ENCODE measurements at places on chromosomes 3 and 15. TPM values are rescaled to one million over a fixed set of nuclear protein-coding genes. Genes with fewer than 3 reads are reported as not detected.

The DLEC1 gene
- 0.16 TPM for polyA plus RNA-seq

The ERC2 gene
- not detected for polyA plus RNA-seq

- H3K27ac ChIP-seq = peak overlapping the region; percentile 95
- no peaks in the 10 kb centered on the region for H3K36me3 ChIP-seq
- peaks cover 90% of the 10 kb centered on the region for H3K4me1 ChIP-seq
- peaks cover 7% of the 10 kb centered on the region for H3K27me3 ChIP-seq
Measured at GRCh38 chr3:195546130-195546560, 3.0 kb upstream of the PPP1R2 start.

GRCh38 chr3:106578911-106579310, 710.1 kb upstream of the CBLB start:
- no peak overlapping the region for H3K4me3 ChIP-seq
- no peaks in the 10 kb centered on the region for H3K4me1 ChIP-seq
- no peak for DNase-seq
- H3K36me3 ChIP-seq = peaks cover 4% of the 10 kb centered on the region
- peaks cover 2% of the 10 kb centered on the region for H3K27me3 ChIP-seq
- H3K27ac ChIP-seq = no peak overlapping the region

The SAMD7 gene
- polyA plus RNA-seq = not detected

The PIGZ gene
- 1.6 TPM for polyA plus RNA-seq

The ZNF662 gene
- polyA plus RNA-seq = 0.16 TPM

DNA sequence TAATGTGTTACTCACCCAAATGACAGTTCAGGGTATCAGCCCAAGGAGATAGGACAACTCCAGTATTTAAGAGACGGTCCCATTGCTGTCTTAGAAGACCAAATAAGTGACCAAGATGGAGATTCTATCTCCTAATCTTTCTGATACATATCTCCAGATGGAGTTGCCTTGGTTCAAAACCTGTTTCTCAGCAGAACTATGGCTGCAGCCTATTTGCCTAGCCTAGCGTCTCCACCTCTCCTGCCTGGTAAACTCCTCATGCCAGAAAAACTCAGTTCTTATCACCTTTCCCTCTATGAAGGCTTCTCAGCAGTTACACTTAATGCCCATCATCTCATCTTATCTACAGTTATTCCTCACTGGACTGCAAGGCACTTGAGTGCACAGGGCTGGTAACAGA, 1.2 kb upstream of the CSPG5 start:
- no peak overlapping the region for H3K27ac ChIP-seq
- no peaks in the 10 kb centered on the region for H3K36me3 ChIP-seq
- H3K4me1 ChIP-seq = peaks cover 9% of the 10 kb centered on the region
- H3K27me3 ChIP-seq = peaks cover 1% of the 10 kb centered on the region

The PRSS50 gene
- polyA plus RNA-seq = not detected

The SPTBN5 gene
- polyA plus RNA-seq = not detected

DNA sequence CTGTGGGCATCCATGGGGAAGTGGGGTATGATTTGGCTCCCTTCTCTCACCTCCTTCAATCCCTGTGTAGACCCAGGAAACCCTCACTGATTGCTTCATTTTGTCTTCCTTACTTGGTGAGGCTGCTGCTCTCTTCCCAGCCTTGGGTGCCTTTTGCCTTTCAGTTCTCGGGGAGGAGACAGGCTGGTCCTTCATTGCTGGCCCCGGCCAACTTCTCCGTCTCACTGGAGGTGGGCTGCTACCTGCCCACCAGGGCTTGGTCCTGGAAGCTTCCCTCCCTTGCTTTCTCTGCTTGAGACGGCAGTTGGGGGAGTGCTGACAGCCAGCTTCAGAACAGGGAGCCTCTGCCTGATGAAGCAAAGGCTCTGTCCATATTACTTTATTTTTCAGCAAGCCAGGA, 4.7 kb downstream of the FOXL2 start:
- peaks cover 45% of the 10 kb centered on the region for H3K4me1 ChIP-seq
- H3K27ac ChIP-seq = no peak overlapping the region
- no peak for DNase-seq
- H3K36me3 ChIP-seq = peaks cover 3% of the 10 kb centered on the region
- H3K4me3 ChIP-seq = no peak overlapping the region

The CEMIP gene
- polyA plus RNA-seq = not detected

DNA sequence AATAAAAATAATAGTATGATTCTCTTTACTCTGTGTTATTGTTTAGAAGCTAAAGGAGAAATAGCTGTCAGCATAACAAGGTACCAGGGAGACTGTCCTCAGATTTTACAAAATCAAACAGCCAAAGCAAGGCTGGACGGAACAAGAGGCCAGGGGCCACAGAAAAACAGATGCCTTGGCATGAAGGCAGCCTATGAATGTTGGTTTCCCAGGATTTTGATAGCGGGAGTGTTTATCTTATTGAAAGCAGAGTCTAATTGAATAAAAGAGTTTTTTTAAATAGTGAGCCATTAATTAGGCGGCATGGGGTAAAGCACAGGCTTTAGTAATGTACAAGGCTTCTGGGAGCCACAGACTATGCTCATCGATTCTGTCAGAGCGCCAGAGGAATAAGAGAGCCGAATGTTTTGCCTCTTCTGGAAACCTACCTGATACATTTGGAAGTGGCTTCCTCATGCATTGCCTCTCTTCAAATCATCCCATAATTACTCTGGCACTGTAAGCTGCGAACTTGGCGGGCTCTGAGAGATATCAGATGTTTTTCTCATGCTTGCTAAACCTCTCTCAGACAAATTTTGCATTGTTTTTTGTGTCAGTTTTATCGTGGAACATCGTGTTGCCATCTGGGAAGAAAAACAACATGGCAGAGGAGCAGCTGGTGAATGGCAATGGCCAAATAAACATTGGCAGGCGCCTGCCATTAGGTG, 30.4 kb upstream of the TMCO5A start:
- no peaks in the 10 kb centered on the region for H3K36me3 ChIP-seq
- H3K4me1 ChIP-seq = no peaks in the 10 kb centered on the region
- DNase-seq = no peak
- no peak overlapping the region for H3K4me3 ChIP-seq
- no peaks in the 10 kb centered on the region for H3K27me3 ChIP-seq

- H3K36me3 ChIP-seq = no peaks in the 10 kb centered on the region
- no peaks in the 10 kb centered on the region for H3K4me1 ChIP-seq
- H3K4me3 ChIP-seq = no peak overlapping the region
- H3K27me3 ChIP-seq = no peaks in the 10 kb centered on the region
- no peak for DNase-seq
- no peak overlapping the region for H3K27ac ChIP-seq
Measured at GRCh38 chr3:84943379-84943778, 15.4 kb upstream of the CADM2 start.

GRCh38 chr3:24110051-24110450, 165.0 kb downstream of the NR1D2 start:
- no peak for DNase-seq
- H3K4me3 ChIP-seq = no peak overlapping the region
- no peaks in the 10 kb centered on the region for H3K4me1 ChIP-seq

DNA sequence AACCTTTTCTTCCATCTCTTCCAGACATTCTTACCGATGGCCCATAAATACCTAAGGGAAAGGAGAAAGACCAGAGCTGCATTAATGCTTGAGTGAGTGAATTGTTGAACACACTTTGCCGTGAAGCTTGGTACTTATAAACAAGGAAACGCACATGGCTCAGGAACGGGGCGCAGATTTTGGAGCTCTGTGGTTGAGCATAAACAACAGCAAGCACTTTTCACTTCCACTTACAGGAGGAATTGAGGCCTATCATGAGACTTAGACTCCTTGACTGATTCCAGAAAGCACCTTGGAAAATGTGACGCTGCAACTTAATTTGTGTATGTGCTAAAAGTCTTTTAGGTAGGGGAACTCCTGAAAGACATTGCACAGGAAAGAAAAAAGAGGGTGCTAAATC, 197.5 kb upstream of the FEZF2 start:
- no peaks in the 10 kb centered on the region for H3K36me3 ChIP-seq
- no peak overlapping the region for H3K4me3 ChIP-seq
- no peak overlapping the region for H3K27ac ChIP-seq
- H3K4me1 ChIP-seq = no peaks in the 10 kb centered on the region

DNA sequence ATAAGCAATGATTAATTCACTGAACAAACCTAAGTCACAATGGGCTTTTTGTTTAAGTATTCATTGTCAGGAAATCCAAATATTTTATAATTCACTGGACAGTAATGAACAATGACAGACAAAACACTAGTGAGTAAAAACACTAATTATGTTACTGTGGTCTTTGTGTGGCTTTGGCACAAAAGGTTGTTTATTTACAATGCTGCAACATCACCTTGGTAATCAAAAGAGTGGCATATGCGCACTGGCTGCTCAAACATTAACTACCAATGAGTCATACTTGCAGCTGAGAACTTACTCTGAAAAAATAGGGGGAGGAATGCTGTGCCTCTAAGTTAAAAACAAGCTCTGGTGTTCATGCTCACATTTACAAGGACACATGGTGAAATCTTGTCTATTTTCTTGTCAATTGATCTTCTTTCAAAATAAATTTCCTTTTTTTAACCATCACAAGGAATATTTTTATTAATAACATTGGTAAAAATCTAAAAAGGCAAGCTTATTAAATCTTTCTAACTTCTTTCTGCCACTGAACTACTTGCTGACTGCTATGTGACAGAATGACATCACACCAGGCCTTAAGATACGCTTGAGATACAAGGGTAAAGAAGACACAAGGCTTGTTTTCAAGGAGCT, 85.2 kb upstream of the PPIB start:
- no peaks in the 10 kb centered on the region for H3K27me3 ChIP-seq
- H3K4me3 ChIP-seq = no peak overlapping the region
- peak overlapping the region; percentile 70 for H3K27ac ChIP-seq
- H3K36me3 ChIP-seq = no peaks in the 10 kb centered on the region
- DNase-seq = peak; percentile 57

- peaks cover 4% of the 10 kb centered on the region for H3K36me3 ChIP-seq
- no peaks in the 10 kb centered on the region for H3K27me3 ChIP-seq
- H3K4me1 ChIP-seq = no peaks in the 10 kb centered on the region
- no peak overlapping the region for H3K4me3 ChIP-seq
- no peak for DNase-seq
Measured at GRCh38 chr3:176075046-176075445, 1122.2 kb downstream of the TBL1XR1 start.

The SIDT1 gene
- polyA plus RNA-seq = 11.8 TPM

- H3K4me3 ChIP-seq = no peak overlapping the region
- H3K27ac ChIP-seq = no peak overlapping the region
- no peaks in the 10 kb centered on the region for H3K4me1 ChIP-seq
- peaks cover 3% of the 10 kb centered on the region for H3K27me3 ChIP-seq
- no peak for DNase-seq
- H3K36me3 ChIP-seq = no peaks in the 10 kb centered on the region
Measured at GRCh38 chr3:146589899-146590508, 15.1 kb downstream of the PLSCR5 start.

DNA sequence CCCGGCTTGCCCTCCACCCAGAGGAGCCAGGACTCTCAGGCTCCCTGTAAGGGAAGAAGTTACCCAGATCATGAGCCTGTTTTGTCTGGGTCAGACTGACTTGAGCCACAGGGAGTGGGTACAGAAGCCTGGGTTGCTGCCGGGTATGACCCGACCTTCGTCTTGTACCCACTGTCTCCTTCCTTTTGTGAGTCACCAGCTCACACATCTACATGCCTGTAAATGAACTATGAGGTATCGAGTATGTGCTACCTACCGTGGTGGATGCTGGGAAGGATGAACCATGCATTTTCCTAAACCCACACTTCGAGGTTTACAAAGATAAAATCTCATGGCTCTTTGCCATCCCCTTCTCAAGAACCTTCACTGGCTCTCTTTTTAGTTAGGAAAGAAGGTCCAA, 56.9 kb downstream of the CACNA1D start:
- H3K4me3 ChIP-seq = no peak overlapping the region
- no peak overlapping the region for H3K27ac ChIP-seq
- H3K4me1 ChIP-seq = peaks cover 5% of the 10 kb centered on the region
- DNase-seq = no peak
- no peaks in the 10 kb centered on the region for H3K27me3 ChIP-seq

DNA sequence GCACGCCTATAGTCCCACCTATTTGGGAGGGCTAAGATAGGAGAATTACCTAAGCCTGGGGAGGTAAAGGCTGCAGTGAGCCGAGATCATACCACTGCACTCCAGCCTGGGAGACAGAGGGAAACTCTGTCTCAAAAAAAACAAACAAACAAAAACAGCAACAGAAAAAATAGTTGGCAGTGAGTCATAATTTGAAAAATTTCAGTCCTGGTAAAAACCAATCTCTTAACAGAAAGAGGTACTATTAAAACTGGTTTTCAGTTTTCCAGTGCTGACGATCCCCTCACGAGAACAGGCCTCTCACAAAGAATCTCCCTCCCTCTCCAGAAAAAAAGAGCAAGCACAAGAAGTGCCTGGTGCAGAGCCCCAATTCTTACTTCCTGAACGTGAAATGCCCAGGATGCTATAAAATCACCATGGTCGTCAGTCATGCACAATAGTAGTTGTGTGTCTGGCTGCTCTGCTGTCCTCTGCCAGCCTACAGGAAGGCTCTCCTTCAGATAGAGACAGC, 22.8 kb upstream of the MAP4 start:
- H3K36me3 ChIP-seq = no peaks in the 10 kb centered on the region
- no peak for DNase-seq
- no peak overlapping the region for H3K27ac ChIP-seq
- peaks cover 34% of the 10 kb centered on the region for H3K4me1 ChIP-seq
- no peaks in the 10 kb centered on the region for H3K27me3 ChIP-seq
- H3K4me3 ChIP-seq = no peak overlapping the region

The CLDN18 gene
- not detected for polyA plus RNA-seq

DNA sequence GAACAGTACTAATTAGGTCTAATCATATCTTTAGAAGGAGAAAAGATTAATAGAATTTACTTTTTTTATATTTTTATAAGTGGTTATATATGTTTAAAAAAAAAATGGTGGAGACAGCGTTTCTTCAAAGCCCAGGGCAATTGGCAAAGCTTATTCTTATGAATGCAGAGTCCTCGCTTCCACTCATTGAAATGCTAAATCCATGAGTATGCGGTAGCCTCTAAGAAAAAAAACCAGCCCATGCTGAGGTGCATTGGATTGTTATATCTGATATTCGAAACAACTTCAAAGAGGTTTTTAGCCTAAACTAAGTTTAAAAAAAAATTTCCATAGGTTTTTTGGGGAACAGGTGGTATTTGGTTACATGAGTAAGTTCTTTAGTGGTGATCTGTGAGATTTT, 142.8 kb downstream of the GOLIM4 start:
- no peak overlapping the region for H3K27ac ChIP-seq
- no peak overlapping the region for H3K4me3 ChIP-seq
- H3K36me3 ChIP-seq = no peaks in the 10 kb centered on the region

DNA sequence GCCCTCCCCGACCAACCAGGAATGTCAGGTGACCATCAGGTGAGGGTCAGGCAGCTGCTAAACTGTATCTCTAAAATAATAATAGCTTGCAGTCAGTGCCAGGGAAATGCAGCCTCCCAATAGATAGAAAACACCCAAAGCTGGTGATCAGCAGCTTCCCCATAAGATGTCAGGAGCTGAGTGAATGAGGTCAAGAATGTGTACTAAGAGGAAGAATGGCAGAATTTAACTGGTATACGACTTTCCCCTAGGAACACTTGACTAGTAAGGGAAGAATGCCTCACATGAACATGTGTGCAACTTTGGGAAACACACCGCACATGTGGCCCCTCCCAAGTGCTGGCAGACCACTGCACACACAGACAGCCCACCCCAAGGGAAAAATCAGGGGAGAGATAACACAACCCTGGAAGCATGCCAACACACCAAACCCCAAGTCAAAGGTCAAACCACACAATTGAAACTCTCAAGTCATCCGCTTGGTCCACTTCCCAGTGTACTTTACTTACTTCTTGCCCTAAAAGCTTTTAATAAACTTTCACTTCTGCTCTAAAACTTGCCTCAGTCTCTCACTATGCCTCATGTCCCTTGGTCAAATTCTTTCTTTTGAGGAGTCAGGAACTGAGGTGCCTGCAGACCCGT, 806.5 kb downstream of the OTOL1 start:
- H3K4me1 ChIP-seq = no peaks in the 10 kb centered on the region
- no peaks in the 10 kb centered on the region for H3K27me3 ChIP-seq
- no peaks in the 10 kb centered on the region for H3K36me3 ChIP-seq
- H3K4me3 ChIP-seq = no peak overlapping the region
- no peak overlapping the region for H3K27ac ChIP-seq
- no peak for DNase-seq

The GPR27 gene
- polyA plus RNA-seq = 1.3 TPM

Data from immature natural killer cell (primary cell).